Kidney capillary endothelial cell (primary cell): ENCODE measurements at places on chromosomes 7 and 10.

DNA sequence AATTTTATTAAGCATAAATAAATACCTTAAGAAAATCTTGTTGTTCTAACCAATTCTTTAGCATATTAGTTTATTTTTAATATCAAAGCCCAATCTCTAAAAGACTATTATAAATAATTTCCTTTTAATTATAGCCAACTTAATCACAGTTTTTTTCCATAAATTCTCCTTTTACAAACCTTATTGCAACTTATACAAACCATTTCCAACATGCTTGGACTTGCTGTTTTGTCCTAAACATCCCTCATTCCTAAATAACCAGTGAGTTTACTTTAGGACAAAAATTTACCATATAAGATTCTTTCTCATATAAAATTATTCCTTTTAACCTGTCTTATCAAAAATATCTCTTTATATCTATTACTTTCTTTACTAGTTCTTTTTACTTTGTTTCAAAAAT lies 25.2 kb upstream of the LSM8 start:
- no peak for DNase-seq

GRCh38 chr7:129889133-129889844 lies 63.5 kb downstream of the UBE2H start:
- DNase-seq = no peak

DNA sequence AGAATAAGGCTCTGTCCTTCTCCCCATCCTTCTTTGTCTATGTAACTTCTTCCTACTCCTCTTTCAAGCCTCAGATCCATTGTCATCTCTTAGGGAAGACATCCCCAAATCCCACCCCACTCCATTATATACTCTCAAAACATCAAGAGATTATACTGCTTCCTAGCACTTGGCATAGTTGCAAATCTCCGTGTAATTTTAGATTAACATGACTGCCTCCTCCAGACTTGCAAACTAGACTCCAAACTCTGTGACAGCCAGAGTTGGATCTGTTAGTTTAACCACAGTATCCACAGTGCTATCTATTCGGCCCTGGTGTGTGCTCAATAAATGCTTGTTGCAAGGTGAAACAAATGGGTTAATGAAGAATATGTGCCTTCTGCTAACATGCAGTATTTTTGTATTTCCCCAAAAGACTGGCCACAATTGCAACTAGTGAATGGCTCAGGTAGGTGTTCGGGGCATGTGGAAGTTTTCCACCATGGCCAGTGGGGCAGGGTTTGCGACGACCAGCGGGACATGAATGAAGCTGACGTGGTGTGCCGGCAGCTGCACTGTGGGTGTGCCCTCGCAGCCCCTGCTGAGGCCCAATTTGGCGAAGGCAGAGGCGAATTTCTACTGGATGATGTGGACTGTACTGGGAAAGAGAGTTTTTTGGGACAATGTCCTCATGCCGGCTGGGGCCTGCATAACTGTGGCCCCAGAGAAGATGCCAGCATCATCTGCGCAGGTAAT lies 34.5 kb upstream of the C10orf120 start:
- DNase-seq = no peak

GRCh38 chr7:148095066-148095465 lies 495.5 kb upstream of the C7orf33 start:
- no peak for DNase-seq

GRCh38 chr10:74337330-74338016 lies 186.5 kb downstream of the ADK start:
- DNase-seq = no peak

- DNase-seq = no peak
Observed at GRCh38 chr7:45082031-45082830, 6.5 kb downstream of the NACAD start.

GRCh38 chr10:101157756-101158458 lies 26.8 kb downstream of the TLX1 start:
- DNase-seq = no peak

GRCh38 chr10:101850749-101851148 lies 7.1 kb upstream of the KCNIP2 start:
- DNase-seq = no peak

- no peak for DNase-seq
Observed at GRCh38 chr10:6469661-6470060, 110.4 kb downstream of the PRKCQ start.

GRCh38 chr7:50826371-50827172 lies 43.9 kb upstream of the GRB10 start:
- DNase-seq = peak; percentile 99

GRCh38 chr7:36723951-36724664 lies at the start of gene AOAH:
TSS of gene AOAH (minus strand) at chr7:36724494. CDS start at chr7:36724148, 346 bp downstream.
- DNase-seq = no peak

- DNase-seq = no peak
Observed at GRCh38 chr10:35341521-35341920, 5.2 kb downstream of the CCNY start.

DNA sequence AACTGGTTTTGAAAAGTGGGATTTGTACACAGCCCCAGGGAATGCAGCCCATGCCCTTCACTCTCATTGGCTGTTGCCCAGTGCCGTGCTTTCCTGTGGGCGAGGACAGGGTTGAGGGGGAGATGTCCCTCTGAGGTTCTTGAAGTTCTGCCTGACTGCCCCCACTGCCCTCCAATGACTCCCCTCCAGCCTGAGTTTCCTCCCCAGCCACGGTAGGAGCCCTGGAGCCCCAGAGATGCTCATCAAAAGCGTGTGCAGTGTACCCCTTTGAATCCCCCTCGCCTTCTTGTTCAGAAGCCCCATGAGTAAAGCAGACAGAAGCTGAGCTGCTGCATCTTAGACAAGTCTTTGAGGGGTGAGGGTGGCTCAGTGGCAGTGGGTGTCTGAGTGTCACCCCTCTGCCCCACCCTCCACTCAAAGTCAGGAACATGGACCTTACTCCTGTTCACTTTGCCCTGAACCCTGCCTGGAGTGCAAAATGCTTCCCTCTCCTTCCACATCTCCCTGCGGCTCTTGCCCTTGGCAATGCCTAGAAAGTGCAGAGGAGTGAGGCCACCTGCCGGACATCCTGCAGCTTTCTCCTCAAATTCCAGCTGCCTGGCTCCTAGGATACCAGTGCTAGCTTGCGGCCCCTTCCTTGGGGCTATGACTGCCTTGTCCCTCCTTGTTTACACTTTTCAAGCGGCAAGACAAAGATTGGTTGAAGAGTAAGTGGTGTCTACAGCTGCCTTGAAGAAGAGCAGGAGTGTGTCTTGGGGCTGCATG lies 19.9 kb downstream of the FAM241B start:
- DNase-seq = no peak

GRCh38 chr7:54814401-54814800 lies 55.4 kb upstream of the SEC61G start:
- no peak for DNase-seq

- DNase-seq = no peak
Observed at GRCh38 chr7:93150200-93150835, 2.1 kb upstream of the SAMD9L start.

DNA sequence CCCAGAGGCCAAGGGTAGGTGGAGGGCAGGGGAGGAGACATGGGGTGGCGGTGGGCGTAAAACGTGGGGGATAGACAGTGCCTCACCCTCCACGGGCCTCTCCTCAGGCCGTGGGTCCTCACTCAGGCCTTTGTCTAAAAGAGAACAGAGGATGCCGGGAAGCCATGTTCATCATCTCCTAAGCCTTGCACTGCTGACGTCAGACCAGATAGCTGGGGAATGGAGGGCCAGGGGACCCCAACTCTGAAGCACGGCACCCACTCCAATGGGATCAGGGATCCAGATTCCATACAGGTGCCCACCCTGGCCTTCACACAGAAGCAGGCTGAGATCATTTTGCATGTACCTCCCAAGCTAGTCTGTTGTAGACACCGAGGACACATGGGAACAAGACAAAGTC lies 83.4 kb upstream of the TMEM248 start:
- DNase-seq = no peak

DNA sequence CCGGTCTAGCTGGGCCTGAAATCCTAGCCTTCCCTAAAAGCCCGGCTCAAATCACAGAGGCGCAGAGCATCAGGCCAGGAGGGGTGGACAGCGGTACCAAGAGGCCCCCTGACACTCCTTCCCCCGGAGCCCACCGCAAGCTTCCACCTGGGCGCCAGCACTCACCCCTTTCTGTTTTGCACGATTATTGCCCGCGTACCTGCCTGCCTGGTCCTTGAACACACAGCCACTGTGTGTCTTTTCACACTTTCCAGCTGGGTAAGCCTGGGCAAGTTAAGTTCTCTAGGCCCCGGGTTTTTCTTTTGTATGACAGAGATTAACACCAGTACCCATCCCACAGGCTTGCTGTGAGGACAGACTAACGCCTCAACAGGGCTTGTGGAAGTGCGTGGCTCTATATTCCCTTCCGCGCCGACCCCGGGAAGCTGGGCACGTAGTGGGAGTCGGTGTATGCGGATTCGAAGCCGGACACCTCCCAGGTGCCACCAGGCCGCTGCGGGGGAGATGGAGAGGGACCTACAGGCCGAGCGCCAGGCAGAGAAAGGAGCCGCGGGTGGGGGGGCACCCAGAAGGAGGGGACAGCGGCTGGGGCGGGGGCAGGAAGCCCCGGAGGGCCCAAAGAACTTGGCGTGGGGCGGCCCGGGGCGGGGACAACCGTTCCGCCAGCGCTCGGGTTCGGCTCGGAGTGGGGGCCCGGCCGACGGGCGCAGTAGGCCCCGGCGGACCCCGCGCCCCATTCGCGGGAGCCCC lies 792 bp downstream of the ZNF746 start:
- peak; percentile 29 for DNase-seq

GRCh38 chr10:17479822-17480221 lies 25.4 kb upstream of the ST8SIA6 start:
- no peak for DNase-seq

- DNase-seq = peak; percentile 97
Observed at GRCh38 chr7:43639858-43640491, 57.1 kb downstream of the STK17A start.

DNA sequence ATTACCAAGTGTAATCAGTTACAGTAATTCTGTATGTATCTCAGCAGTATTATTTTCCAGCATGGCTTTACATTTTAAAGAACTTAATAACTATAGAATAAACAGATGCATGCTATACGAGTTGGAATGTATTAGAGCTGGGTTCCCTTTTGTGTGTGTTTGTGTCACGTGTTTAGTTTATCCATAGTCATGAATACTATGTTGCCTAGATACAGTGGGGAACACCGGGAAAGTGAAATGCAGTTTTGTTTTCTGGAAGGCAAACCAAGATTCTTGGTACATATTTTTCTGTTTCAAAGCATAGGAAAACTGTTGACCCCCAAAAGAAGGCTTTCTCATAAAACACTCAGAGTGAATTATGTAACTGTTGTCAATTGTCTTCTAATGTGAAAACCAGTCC lies 119.0 kb downstream of the FANK1 start:
- no peak for DNase-seq

DNA sequence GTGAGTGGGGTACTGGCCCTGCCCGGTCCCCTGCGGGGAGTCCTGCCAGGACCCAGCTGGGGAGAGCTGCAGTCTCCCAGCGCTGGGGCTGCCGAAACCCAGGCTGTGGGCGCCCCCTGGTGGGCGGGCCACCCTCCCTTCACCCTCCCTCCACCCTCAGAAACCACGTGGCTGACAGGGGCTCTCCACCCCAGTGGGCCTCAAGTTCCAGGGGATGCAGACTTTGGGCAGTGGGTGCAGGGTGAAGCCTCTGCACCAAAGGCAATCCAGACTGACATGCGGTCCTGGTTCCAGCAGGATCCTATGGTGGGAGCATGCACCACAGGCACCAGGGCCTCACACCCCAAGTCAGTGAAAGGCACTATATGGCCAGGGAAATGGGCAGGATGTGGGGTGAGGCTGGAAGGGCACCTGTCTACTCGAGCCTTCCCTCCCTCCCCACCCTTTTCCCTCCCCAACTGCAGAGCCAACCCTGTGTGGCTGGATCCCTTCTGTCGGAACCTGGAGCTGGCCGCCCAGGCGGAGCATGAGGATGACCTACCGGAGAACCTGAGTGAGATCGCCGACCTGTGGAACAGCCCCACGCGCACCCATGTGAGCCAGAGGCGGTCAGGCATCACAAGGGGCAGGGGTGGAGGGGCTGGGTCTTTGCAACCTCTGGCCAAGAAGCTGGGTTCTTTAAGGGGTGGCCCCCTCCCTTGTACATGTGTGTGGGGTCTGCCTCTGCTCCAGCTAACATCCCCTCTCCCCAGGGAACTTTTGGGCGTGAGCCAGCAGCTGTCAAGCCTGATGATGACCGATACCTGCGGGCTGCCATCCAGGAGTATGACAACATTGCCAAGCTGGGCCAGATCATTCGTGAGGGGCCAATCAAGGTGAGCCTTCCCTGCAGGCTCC lies 38.8 kb downstream of the PSAP start:
- peak; percentile 48 for DNase-seq

GRCh38 chr7:1369916-1370657 lies 89.2 kb downstream of the MICALL2 start:
- DNase-seq = no peak

DNA sequence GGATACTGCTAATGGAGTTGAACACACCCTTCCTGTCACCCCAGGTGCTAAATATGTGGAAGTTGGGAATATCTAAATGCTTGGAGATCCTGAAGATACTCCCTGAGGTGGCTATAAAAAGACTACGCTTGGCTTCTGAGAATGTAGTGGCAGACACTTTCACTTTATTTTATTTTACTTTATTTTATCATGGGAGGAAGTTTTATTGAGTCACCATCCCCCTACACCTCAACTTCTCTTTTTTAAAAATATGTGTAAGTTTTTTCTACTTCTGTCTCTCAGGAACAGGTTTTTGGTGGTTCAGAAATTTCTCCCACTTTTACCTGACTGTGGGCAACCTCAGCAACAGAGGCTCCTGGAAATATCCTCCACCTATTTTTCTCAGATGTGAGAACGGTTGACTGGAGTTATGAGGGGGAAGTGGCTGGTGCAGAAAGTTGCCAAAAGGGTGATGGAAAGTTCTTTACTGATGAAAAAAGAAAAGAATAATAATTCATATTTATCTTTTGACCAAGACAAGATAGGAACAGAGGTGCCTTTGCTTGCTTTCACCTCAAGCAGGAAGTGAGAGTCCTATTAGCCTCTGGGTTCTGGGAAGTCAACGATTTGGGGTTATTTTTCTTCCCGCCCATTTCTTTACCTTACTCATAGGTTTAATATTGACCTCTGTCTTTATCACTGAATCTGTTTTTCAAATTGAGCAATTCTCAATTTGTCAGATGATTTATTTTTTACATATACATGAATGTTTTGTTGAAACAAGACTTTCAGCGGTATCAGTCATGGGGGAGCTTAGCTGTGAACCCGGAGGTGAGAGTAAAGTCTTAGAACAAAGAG lies 103.6 kb downstream of the AHR start:
- DNase-seq = no peak

DNA sequence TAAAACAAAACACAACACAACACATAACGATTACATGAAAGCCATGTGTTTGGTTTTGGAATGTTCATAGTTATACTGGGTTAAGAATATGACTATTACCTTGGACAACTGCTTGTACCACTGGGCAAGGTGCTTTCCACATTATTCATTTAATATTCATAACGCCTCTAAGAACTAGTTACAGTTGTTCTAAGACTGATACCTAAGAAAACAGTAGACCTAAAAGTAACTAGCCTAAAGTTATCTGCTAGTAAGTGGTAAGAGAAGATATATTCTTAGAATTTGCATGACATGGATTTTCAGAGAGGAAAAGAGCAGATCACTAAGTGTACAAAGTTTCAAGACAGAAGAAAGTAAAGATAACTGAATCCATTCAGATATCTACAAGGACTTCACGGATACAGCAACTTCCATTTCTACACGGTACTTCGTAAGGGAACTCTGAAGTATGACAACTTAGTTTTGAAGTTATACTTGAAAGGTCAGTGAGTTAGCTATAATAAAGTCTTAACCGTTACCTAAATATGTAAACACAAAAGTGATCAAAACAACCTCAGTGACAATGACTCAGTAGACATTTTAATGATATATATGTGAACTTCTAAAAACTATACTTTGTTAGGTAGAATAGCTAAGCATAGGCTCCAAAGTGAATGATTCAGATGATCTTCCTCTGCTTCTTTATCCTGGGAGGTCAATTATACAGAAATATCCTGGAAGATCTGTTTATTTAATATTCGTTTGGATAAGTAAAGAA lies 65.1 kb downstream of the MINDY3 start:
- no peak for DNase-seq
